ENCODE measurements at places on chromosomes 1 and 21.
A peak's percentile ranks its signal among the peaks of the same experiment; 100 is the strongest.

DNA sequence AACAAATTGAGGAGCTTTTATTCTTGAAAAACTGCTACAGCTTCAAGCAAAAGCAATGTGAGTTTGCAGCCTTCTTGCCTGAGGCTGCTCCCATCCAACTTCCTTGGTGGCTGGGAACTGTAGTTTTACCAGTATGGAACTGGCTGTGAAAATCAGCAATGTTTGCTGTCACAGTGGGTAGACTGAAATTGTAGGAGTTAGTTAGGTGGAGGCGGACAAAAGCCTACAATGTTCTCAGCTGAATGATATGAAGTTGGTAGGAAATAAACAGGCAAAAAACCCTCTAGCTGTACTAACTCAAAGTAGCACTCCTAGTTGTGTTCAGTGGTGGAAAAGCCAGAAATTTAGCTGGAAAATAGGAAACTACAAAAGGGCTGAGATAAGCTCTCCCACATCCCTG lies 18.5 kb downstream of the HAX1 start:
- DNase-seq = no peak

- no peak for DNase-seq
Measured at GRCh38 chr1:234927312-234927970, 201.2 kb downstream of the TOMM20 start.

DNA sequence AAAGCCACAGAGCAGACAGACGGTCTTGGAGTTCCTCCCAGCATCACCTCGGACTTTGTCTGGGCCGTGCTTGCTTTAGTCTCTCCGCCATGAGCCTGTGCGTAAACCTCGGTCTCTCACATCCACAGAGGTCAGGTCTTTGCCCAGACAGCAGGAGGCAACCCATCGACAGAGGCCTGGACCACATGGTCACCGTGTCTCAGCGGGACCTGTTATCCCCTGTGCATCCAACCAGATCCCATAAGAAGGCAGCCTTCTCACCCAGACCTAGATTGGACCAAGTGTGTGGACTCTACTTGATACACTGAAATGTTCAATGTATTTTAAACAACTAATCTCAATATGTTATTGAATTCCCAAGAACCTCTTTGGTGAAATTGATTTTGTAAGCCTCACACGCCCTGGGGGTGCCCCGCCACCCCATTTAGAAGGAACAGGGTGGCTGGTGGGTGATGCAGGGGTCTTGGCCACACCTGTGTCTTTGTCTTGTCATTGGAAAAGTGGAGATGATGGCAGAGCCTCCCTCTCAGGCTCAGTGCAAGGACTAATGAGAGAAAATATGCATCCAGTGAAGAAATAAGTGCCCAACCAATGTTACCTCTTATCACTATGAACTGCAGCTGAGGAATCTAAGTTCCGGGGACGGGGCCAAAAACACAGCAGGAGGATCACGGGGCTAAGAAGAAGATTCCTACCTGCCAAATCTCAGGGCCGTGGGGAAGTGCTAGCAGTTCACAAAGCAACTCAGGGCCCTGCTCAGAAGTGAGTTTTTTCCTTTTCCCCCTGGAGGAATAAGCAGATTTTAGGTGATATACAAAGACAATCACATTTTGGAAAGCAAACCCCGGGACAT lies 101.6 kb upstream of the BACE2 start:
- no peak for DNase-seq

GRCh38 chr1:109241841-109242345 lies 7.4 kb upstream of the CELSR2 start:
- no peak for DNase-seq

GRCh38 chr1:72557446-72558049 lies 275.2 kb upstream of the NEGR1 start:
- peak; percentile 29 for DNase-seq

DNA sequence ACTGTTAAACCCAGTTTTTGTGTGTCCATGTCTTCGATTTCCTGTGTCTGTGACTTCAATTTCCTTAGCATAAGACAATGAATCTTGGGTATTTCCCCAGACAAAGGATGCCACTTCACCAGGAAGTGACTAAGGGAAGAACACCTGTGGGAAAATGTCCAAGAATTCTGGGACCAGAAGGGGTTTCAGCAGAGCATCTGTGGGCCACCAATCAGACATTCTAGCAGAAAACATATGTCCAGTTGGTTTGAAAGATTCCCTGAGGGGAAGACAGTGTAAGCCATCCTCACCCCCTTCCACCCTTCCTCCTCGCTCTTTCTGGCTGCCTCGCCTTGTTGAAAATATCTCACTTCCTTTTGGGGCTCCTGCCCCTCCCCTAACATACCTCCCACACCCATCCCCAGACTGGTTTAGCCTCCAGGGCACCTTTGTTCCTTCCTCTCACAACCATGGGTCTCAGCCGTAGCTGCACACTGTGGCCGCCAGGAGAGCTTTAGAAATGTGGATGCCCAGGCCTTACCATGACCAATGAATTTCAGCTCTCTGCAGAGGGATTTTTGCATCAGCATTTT lies 25.5 kb upstream of the IFNAR1 start:
- no peak for DNase-seq

- DNase-seq = no peak
Measured at GRCh38 chr1:162406811-162407210, 5.1 kb downstream of the SH2D1B start.

GRCh38 chr1:225820522-225821120 lies 10.7 kb downstream of the EPHX1 start:
- DNase-seq = peak; percentile 50

- DNase-seq = peak; percentile 90
Measured at GRCh38 chr1:25711555-25712298, 88.3 kb upstream of the SELENON start.

All from fibroblast of gingiva (primary cell).